ENCODE measurements at places on chromosomes 11 and 22.

DNA sequence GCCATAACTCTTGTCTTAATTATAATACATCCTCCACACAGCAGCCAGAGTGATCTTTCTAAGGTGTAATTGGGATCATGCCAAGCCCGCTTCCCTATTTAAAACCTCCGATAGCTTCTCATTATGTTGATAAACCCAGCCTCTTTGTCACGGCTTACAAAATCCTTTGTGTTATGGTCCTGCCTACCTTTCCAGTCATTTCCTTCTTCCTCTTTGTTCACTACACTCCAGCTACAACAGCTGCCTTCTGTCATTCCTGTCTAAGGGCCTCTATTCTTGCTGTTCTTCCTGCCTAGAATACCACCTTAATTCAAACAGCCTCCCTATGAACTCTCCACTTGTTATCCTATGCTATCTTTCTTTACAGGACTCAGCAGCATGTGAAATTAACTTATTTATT, 70.6 kb upstream of the CAPRIN1 start:
- no peak for DNase-seq

DNA sequence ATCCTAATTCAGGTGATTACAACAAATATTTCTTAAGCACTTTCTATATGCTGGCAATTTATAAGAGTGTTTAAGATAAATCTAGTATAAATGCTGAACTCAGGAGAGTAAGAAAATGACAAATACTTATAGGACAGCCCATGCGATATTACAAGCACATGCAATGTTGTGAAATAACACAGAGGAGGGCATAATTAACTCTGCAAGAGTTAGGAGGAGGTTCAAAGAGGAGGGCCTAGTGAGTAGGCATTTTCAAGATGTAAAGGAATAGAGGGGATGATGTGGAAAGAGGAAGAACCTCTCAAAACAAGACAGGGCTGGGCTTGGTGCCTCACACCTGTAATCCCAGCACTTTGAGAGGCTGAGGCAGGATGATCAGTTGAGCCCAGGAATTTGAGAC, 37.1 kb upstream of the IL17RA start:
- DNase-seq, result no peak

DNA sequence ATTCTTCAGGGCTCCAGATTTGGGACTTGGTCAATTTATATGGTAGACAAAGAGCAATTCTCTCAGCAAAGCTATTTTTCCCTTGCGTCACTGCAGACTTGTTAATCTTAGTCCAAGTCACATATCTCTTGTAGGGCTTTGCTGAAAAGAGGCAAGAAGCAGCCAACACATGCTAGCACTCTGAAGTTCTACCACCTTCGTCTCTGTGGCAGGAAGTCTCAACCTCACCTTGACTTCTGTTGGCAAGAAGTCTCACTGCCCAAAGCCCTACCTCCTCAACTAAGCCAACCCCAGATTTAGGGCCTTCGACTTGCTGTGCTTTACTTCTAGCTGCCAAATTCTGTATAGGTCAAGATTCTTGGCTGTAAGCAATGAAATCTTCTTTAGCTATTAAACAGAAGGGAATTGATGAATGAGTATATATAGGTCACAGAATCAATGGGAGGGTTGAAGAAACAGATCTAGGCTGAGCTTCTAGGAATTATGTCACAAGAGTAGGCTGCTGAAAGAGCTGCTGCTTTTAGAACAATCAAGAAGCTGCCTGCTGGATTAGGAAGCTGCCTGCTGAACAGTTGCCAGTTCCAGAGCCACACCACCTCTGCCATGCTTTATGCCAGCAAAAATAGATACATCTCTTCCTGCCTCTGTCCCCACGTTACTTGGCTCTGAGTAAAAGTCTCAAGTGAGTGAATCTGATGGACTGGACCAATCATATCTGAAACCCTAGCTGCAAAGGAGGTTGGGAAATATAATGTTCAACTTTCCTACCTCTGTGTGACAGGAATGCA, 17.6 kb upstream of the NCR3LG1 start:
- no peak for DNase-seq

- DNase-seq, result no peak
Observed at GRCh38 chr11:12674571-12674935, 332 bp downstream of the TEAD1 start.

GRCh38 chr11:32259641-32260081, 168.8 kb downstream of the RCN1 start:
- no peak for DNase-seq

GRCh38 chr22:47534804-47535410, 772.5 kb downstream of the TBC1D22A start:
- DNase-seq, result no peak
